ENCODE measurements at places on chromosomes 5 and 9.

- no peak for DNase-seq
These were observed 19.9 kb downstream of the RXRA start for GRCh38 chr9:134346151-134346550.

- no peak for DNase-seq
These were observed 271.5 kb downstream of the CDK5RAP2 start for GRCh38 chr9:120308495-120308894.

GRCh38 chr5:107291866-107292265 is 378.9 kb downstream of the EFNA5 start:
- no peak for DNase-seq

- DNase-seq = no peak
These were observed 124.4 kb downstream of the RFK start for GRCh38 chr9:76269789-76270188.

DNA sequence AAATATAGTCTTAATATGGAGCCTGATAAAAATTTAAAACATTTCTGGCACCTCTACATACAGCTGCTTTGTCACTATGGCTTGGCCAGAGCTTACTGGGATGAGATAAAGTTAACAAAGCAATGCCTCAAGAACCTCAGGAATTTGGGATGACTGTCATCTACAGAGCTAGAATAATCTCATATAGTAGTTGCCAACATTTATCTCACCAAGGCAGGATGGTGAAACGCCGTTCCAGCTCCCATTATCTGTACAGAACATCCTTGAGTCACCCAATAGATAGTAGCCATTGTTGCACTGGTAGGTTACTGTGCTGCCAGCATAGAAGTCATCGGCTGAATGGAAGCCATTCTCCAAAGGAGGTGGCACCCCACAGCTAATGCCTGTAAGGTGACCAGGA is 94.6 kb upstream of the TXNDC8 start:
- DNase-seq = no peak

DNA sequence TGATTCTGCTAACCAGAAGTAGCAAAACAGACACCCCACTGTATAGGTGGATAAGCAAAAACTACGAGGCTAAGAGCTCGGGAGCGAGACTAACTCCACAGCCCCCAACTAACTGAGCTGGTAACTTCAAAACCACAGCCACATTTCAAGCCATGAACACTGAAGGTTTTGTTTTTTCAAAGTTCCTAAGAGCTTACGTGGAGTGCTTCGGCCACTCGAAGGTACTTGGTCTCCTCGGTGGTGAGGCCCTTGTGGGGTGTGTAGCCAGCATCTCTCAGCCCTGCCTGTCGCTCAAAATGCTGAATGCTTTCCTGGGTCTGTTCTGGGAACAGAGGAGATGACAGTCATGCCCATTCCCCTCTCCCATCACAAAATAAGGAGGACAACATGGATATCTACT is 11.1 kb downstream of the KIAA1191 start:
- DNase-seq = no peak

Measured in left ventricle myocardium inferior (tissue), 1 donor.